ENCODE measurements at places on chromosomes 2 and 18.

- H3K27me3 ChIP-seq: no peaks in the 10 kb centered on the region
- peaks cover 70% of the 10 kb centered on the region for H3K4me1 ChIP-seq
- peak overlapping the region; percentile 79 for H3K4me3 ChIP-seq
- DNase-seq: no peak
- peak overlapping the region; percentile 91 for H3K27ac ChIP-seq
These were observed 20.8 kb upstream of the MGAT5 start for GRCh38 chr2:134232868-134233727.

- peak overlapping the region; percentile 58 for H3K4me3 ChIP-seq
- H3K36me3 ChIP-seq: peaks cover 13% of the 10 kb centered on the region
- DNase-seq: no peak
- peaks cover 9% of the 10 kb centered on the region for H3K4me1 ChIP-seq
- H3K27ac ChIP-seq: no peak overlapping the region
These were observed 19.4 kb downstream of the SRSF7 start for GRCh38 chr2:38731684-38732221.

- H3K4me1 ChIP-seq: no peaks in the 10 kb centered on the region
- H3K27ac ChIP-seq: no peak overlapping the region
- no peak for DNase-seq
These were observed 212.6 kb downstream of the SH3RF3 start for GRCh38 chr2:109341355-109342255.

DNA sequence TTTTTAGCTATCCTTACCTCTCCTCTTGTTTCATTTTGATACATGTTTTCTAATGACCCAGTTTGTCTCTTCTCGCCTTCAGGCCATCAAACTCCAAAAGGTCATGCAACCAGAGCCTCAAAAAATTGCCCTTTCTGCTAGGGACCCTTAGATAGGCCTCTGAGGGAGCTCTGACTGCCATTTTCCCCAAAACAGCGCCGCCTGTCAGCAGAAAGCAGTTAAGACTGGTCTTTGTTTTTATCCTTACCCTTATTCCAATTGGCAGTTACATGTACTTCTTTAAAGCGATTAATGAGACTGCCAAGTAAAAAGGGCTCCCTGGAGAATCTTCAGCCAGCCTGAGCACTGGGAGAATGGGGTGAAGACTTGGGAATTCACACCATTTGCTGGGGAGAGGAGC is 55.1 kb upstream of the RIT2 start:
- H3K36me3 ChIP-seq: no peaks in the 10 kb centered on the region
- no peak overlapping the region for H3K27ac ChIP-seq
- DNase-seq: no peak
- no peaks in the 10 kb centered on the region for H3K4me1 ChIP-seq

DNA sequence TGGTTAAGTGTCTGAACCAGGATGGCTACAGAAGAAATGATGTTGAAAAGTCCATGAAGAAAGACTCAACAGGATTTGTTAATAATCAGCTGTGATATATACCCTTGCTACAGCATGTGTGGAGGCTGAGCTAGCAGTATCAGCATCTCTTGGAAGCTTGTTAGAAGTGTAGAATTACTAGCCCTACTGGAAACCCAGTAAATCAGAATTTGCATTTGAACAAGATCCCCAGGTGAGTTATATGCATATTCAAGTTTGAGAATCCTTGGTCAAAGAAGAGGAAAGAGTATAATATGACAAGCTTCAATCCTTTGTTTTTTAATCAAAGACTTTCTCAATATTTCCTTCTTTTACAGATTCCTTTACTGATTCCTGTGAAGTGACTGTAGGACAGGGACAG is 109.0 kb upstream of the KCNJ3 start:
- H3K27ac ChIP-seq: no peak overlapping the region
- H3K27me3 ChIP-seq: no peaks in the 10 kb centered on the region

DNA sequence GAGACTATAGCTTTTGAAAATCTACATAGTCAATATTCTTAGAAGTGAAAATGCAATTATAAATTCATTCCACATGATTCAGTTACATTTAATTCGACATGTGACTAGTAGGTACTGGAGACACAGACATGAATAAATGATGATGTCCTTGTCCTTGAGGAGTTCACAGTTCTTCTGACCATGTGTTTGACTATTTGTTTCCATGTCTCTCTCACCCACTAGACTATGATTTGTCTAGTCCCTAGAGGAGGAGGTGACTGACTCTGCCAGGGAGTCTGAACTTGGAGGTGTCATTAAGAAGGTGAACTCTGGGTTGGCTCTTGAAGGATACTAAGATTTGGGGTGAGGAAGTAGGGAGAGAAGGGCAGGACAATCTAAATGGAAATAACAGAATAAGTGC is 20.7 kb upstream of the UGP2 start:
- H3K4me1 ChIP-seq: peaks cover 5% of the 10 kb centered on the region
- peak overlapping the region; percentile 1 for H3K4me3 ChIP-seq
- no peak for DNase-seq

DNA sequence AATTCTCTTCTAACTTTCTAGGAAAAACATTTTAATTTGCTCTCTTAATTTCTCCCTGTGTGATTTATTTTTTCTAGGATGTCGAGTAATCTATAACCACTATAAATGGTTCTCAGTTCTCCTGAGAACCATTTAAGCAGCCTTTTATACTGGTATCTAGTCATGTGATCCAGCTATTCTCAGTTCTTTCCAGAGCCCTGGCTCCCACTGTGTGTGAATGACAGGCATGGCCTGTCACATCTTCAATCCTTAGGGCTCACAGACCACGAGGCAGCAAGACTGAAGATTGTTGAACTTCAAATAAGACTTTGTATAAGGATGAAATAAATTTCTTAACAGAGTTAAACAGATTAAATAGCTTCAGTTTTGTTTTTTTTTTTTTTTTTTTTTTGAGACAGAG is 219.4 kb downstream of the HNMT start:
- no peak for DNase-seq
- no peaks in the 10 kb centered on the region for H3K4me1 ChIP-seq
- no peak overlapping the region for H3K27ac ChIP-seq
- no peaks in the 10 kb centered on the region for H3K27me3 ChIP-seq
- H3K36me3 ChIP-seq: no peaks in the 10 kb centered on the region
- no peak overlapping the region for H3K4me3 ChIP-seq

GRCh38 chr2:129441610-129442009 is 537.9 kb upstream of the RAB6C start:
- H3K27me3 ChIP-seq: no peaks in the 10 kb centered on the region
- H3K36me3 ChIP-seq: no peaks in the 10 kb centered on the region
- H3K4me1 ChIP-seq: no peaks in the 10 kb centered on the region
- no peak overlapping the region for H3K4me3 ChIP-seq
- H3K27ac ChIP-seq: no peak overlapping the region

- peaks cover 73% of the 10 kb centered on the region for H3K27me3 ChIP-seq
- H3K36me3 ChIP-seq: peaks cover 3% of the 10 kb centered on the region
- H3K27ac ChIP-seq: no peak overlapping the region
- peaks cover 13% of the 10 kb centered on the region for H3K4me1 ChIP-seq
- no peak for DNase-seq
- H3K4me3 ChIP-seq: no peak overlapping the region
These were observed 3.5 kb upstream of the EN1 start for GRCh38 chr2:118850901-118851415.

DNA sequence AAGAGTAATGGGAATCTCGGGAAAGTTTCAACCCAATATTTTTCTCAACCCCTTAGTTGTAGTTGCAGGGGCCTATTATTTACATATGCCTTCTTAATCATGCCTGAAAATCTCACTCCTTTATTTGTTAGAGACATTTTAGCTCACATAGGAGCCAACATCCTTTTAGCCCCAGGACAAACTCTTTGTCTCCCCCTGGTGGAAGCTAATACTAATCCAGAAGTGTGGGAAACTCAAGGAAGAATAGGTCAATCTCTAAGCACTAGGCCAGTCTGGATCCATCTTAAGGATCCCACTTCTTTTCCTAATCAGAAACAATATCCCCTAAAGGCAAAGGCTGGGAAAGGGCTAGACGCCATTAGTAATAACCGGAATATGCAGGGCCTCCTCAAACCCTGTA is 550.9 kb upstream of the PKDCC start:
- no peak overlapping the region for H3K27ac ChIP-seq
- no peaks in the 10 kb centered on the region for H3K36me3 ChIP-seq
- H3K27me3 ChIP-seq: no peaks in the 10 kb centered on the region
- no peaks in the 10 kb centered on the region for H3K4me1 ChIP-seq

DNA sequence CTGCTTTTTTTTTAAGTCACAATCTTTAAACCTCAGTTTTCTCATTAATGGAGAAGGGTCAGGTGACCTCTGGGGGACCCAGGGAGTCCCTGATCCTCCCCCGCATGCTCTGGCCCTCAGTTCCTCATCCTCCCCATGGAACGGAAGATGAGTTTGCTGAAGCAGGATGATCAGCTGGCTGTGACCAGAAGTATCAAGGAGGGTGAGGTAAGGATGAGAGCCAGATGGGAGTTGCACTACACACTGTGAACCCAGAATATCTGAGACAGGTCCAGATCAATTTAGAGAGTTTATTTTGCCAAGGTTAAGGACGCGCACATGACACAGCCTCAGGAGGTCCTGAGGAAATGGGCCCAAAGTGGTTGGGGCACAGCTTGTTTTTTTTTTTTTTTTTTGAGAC is 3.8 kb downstream of the CATIP start:
- no peaks in the 10 kb centered on the region for H3K27me3 ChIP-seq
- peaks cover 5% of the 10 kb centered on the region for H3K4me1 ChIP-seq
- H3K27ac ChIP-seq: no peak overlapping the region
- H3K36me3 ChIP-seq: no peaks in the 10 kb centered on the region

GRCh38 chr2:20184067-20184938 is 40.6 kb downstream of the SDC1 start:
- peaks cover 2% of the 10 kb centered on the region for H3K4me1 ChIP-seq
- DNase-seq: no peak
- H3K36me3 ChIP-seq: no peaks in the 10 kb centered on the region
- no peak overlapping the region for H3K4me3 ChIP-seq
- H3K27me3 ChIP-seq: peaks cover 23% of the 10 kb centered on the region

GRCh38 chr2:112751451-112752197 is 12.8 kb downstream of the CKAP2L start:
- H3K36me3 ChIP-seq: peaks cover 2% of the 10 kb centered on the region
- H3K4me1 ChIP-seq: peaks cover 24% of the 10 kb centered on the region
- no peaks in the 10 kb centered on the region for H3K27me3 ChIP-seq
- H3K27ac ChIP-seq: no peak overlapping the region
- DNase-seq: no peak
- no peak overlapping the region for H3K4me3 ChIP-seq

DNA sequence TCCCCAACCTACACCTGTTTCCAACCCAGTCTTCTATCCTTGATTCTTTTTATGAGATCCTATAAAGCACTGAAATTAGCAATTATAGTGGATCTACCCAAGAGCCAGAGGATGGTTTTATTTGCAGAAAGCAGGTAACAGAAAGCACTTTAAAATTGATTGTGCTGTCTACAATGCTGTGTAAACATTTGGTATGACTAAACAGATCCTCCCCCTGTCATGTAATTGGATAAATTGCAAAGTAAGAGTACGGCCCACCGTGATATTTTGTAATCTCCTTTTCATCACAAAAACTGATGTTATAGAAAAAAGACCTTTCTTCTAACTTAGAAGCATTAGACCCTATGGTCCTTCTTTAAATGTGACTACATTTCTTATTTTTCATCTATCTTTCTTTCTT is 11.3 kb upstream of the PPP3R1 start:
- H3K4me1 ChIP-seq: peaks cover 2% of the 10 kb centered on the region
- H3K27me3 ChIP-seq: peaks cover 4% of the 10 kb centered on the region
- no peaks in the 10 kb centered on the region for H3K36me3 ChIP-seq
- no peak overlapping the region for H3K4me3 ChIP-seq
- no peak for DNase-seq

GRCh38 chr18:12862467-12862866 is 21.6 kb downstream of the PTPN2 start:
- H3K4me3 ChIP-seq: no peak overlapping the region
- H3K27ac ChIP-seq: peak overlapping the region; percentile 54
- H3K36me3 ChIP-seq: no peaks in the 10 kb centered on the region
- no peaks in the 10 kb centered on the region for H3K27me3 ChIP-seq

DNA sequence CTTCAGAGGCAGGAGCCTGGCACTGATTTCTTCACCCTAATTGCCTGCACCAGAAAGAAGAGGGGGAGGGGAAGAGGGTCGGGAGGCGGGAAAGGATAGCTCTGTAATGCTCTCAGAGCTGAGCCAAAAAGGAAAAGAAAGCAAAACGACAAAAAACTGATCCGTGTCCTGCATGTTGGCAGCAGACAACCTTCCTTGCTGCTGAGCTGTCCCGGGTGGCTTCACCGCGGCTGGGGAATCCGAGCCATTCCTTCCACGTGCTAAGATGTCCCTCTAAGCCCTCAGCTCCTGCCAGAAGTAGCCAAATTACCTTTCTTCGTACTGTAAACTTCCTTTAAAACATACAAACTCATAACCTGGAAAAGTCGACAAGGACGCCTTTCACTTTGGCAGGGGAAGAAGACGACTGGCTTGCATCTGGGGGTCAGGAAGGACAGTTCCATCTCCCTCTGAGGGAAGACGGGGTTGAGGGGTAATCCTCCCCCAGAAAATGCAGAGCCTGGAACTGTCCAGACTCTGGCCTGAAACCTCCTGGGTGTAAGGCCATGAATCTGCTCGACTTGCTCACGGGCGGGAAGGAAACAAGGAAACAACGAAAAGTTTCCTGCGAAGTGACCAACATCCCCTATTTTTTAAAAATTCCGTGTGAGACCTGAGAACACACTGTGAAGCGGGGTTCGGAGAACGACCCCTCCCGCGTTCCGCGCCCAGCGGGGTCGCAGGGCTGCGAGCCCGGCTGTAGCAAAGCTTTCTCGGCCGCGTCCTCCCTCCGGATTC is 7.7 kb downstream of the OTX1 start:
- H3K4me3 ChIP-seq: peak overlapping the region; percentile 75
- no peak overlapping the region for H3K27ac ChIP-seq
- DNase-seq: no peak
- peaks cover 74% of the 10 kb centered on the region for H3K27me3 ChIP-seq
- H3K4me1 ChIP-seq: peaks cover 28% of the 10 kb centered on the region

- DNase-seq: no peak
- peaks cover 64% of the 10 kb centered on the region for H3K27me3 ChIP-seq
- H3K36me3 ChIP-seq: peaks cover 5% of the 10 kb centered on the region
- no peak overlapping the region for H3K27ac ChIP-seq
- peaks cover 9% of the 10 kb centered on the region for H3K4me1 ChIP-seq
- H3K4me3 ChIP-seq: no peak overlapping the region
These were observed 22.5 kb downstream of the LIPG start for GRCh38 chr18:49584394-49584793.

- H3K27ac ChIP-seq: peak overlapping the region; percentile 81
- H3K4me3 ChIP-seq: no peak overlapping the region
- peaks cover 3% of the 10 kb centered on the region for H3K36me3 ChIP-seq
- DNase-seq: no peak
- H3K27me3 ChIP-seq: peaks cover 42% of the 10 kb centered on the region
These were observed 318.7 kb downstream of the PDE11A start for GRCh38 chr2:177753682-177754491.

DNA sequence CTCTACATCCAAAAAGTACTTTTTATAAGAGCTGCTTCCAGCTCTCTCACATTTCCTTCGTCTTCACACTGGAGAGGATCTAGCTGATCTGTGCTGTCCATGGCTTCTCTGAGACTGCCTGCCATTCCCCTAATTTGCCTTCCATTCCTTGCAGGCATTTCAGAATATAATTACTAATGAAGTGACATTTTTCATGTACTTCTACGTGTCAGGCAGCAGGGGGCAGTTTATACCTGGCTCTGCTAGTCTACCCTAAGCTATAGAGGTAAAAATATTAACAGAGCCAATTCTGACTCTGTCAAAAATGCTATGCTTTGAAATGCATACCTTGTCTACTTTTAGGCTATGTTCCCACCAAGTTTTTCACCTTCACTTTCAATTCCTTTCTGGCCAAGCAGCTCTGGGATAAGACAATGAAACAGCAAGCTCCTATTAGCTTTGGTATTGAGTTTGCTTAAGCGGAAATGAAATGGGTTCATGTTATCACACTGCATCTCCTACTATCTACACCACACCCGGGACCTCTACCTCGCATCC is 81.9 kb downstream of the MEP1B start:
- H3K36me3 ChIP-seq: no peaks in the 10 kb centered on the region
- peaks cover 3% of the 10 kb centered on the region for H3K4me1 ChIP-seq
- H3K27ac ChIP-seq: no peak overlapping the region
- no peak overlapping the region for H3K4me3 ChIP-seq
